NB4 (cell line): ENCODE measurements at places on chromosomes 3 and 15.
A peak's percentile ranks its signal among the peaks of the same experiment; 100 is the strongest.

GRCh38 chr15:42858999-42859789 is 61.4 kb downstream of the TTBK2 start:
- DNase-seq: no peak

- DNase-seq: no peak
Observed at GRCh38 chr3:55370272-55370671, 116.8 kb downstream of the WNT5A start.

DNA sequence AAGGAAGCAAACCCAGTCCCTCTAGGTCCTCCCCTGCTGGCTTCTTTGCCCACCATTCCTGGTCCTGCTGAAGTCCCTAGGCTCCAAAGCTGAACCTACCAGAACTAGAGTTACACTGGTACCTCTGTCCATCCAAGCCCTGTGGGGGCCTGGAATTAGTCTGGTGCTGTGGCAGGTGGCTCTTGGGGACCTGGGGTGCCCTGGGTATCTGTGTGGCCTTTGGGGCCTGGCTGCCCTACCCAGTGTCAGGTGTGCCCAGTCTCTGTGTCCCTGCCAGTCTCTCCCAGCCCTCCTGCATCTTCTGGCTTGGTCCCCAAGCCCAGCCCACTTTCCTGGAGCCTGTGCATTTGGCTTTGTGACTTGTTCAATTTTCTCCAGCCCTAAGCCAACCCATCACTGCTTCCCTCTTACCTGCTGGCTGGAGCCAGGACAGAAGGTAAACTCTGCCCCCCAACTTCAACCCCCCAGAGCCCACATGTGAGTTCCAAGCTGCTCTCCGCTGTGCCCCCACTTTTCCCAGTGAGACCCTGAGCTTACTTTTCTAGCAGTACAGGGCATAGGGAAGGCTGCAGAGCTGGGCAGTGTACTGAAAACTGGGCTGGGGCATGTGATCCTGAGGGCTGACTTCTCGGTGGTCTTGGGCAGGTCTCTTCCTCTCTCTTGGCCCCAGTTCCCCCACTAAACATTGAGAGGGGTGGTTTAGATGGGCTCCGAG is 28.3 kb upstream of the HHATL start:
- DNase-seq: no peak

DNA sequence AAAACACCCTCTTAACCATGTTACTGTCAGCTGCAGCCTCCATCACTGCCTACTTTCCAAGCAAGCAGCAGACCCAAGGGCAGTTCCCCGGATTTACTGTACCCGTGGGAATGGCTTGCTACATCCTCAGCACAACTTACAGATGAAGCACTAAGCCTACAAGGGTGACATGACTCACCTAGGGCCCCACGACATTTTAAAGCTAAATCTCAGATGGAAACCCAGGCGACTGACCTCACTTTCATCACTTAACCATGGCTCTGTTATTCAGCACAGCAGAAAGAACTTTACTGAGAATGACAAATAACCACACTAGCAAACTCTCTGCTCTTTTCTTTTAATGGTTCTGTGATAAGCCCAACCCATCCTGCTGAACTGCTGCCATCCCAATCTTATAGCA is 65.6 kb downstream of the SUMF1 start:
- DNase-seq: peak; percentile 45
